ENCODE measurements at places on chromosomes 7 and 10.

DNA sequence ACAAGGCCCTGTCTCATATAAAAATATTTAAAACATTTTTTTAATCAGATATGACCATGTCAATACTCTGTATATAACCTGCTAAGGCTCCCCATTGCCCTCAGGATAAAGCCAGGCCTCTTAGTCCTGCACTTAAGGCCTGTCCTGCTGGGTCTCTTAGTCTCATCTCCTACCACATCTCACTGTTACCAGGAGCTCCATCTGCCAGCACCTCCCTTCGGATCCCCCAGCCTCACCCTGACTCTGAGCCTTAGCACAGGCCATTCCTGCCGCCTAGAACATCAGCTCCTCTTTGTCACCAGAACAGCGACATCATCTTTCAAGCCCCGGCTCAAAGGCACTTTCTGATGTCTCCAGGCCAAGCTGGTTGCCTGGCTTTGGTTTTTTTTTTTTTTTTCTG is 25.7 kb upstream of the GTF2IRD1 start:
- DNase-seq, result no peak

DNA sequence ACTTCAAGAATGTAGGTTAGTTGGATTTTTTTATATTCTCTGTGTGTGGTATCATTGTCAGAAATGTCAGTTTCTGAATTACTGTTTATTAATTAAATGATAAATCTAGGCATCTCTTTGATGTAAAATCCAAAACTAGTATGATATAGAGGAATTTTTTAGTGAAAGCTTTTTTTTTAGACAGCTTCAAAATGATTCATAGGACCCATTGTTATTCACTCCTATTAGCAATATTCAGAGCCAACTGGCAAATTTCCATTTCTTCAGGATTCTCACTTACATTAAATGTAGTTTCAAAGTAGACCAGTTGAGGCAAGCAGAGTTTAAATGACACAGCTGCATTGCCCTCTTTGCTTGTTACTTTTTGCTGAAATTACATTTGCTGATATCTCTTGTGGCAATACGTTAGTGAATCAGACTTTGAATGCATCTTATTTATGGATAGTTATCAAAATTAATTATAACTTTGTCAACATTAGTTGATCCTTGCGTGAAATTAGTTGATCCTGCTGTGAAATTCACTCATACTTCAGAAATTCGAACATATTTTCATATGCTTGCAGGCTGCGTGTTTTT is 20.3 kb downstream of the ZNF277 start:
- no peak for DNase-seq

DNA sequence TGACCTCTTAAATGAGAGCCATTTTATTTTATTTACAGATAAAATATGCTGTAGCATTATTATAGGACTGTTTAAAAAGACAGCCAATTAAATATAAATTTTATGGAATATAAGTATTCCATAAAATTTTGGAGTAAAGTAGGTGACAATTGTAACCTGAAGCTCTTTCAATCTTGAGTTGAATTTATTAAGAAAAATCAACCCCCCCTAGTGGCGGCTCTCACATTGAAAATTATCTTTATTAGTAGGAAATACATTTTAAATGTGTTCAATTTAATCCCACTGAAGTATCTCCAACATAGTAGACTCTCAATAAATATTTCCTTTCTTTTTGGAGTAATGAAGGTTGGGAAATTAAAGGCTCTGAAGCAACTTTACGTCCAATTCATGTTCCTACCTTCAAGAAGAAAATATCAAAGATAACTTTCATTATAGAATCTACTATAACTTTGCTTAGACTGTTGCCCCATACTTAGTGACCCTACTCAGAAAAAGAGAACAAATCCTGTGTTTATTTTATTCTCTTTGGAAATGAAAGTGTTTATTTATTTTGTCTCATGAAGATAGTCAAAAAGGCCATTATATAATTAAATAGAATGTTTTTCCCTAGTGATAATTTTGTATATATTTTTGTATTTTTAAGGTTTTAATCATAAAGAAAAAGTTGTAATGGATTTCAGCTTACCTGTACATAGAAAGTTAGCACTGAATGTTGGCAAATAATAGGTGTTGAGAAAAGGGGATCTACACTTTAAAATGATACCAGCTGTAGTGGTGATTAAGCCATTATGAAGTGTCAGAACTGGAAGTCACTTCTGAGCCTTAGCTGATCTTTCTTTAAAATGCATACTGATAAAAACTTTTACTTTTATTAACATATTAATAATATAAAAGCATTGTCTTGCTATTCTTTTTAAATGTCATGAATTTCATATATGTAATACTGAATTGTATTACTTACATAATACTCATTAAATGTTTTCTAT is 3.3 kb downstream of the AHR start:
- DNase-seq, result peak; percentile 6

- peak; percentile 36 for DNase-seq
Observed at GRCh38 chr7:5824297-5824610, 42.8 kb upstream of the RNF216 start.

- DNase-seq, result no peak
Observed at GRCh38 chr7:4071370-4072058, 610.6 kb upstream of the FOXK1 start.
